Amniotic stem cell (primary cell): ENCODE measurements at places on chromosomes 2 and 18.

- no peak for DNase-seq
Measured at GRCh38 chr2:129296806-129297205, 682.7 kb upstream of the RAB6C start.

DNA sequence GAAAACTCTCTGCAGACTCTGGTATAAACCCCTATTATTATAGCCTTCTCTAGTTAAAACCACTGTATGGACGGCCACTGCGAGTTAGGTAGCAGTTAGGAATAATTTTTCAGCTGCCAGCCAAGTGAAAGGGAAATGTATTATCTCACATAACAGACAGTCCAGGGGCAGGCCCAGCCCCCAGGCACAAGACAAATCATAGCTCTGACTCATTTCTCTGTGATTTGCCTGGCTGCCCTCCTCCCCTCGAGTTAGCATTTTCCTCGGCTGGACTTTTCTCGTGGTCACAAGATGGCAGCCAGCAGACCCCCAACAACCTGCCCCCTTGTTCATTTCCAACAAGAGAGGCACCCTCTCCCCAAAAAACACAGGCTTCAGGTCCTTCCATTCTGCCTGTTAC is 10.5 kb downstream of the VIT start:
- DNase-seq = peak; percentile 70

GRCh38 chr18:3184275-3184963 is 35.3 kb downstream of the MYOM1 start:
- DNase-seq = no peak

GRCh38 chr18:37251679-37252078 is 313.9 kb downstream of the CELF4 start:
- DNase-seq = no peak

- DNase-seq = no peak
Measured at GRCh38 chr2:205769495-205769850, 87.2 kb downstream of the NRP2 start.

DNA sequence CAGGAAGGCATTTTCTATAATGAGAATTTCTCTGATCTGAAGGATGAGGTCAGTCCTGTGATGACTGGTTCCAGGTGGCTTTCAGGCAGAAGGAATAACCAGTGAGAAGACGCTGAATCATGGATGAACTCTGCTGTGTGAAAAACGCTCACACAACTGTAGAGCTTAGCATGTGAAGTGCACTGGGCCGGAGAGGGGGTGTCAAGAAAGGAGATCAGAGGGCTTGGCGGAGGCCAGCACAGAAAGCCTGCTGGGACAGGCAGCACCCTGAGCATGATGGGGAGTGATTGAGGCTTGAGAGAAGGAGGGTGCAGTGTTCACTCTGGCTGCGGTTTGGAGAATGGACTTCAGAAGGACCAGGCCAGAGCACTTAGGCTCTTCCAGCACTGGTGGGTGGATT is 236.5 kb downstream of the TPGS2 start:
- DNase-seq = no peak

DNA sequence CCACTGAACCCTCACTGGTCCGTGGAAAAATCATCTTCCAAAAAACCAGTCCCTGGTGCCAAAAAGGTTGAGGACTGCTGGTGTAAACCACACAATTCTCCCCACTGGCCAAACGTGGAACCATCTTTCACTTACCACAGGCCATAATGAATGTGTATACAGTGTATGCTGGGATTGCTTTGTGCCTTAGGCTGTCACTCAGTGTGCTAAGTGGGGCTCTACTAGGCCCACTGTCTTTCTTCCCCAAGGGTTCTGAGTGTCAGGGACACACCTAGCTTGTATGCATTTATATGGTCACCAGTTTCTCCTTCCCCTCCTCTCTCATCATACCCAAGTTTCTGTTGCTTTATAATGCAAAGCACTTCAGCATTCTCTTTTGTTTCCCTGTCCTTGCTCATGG is 27.2 kb downstream of the SCYGR8 start:
- DNase-seq = no peak

DNA sequence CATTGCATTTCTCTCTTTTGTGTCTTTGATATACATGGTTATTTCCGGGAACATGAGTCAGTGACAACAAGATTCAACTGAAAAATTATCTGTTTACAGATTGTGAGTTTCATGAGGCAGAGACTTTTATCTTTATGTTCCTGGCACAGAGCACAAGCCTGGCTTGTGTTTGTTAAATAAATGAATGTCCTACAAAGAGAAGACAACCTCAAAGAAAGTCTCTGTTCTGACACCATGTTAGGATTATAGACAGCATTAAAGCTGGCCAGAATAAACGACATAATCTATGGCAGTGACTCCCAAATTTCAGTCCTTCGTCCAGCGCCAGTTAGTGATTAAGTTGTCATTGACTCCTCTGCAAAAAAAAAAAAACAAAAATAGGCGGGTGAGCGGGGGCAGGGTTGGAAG is 97.4 kb upstream of the DNAJC10 start:
- no peak for DNase-seq

GRCh38 chr18:62881509-62882016 is 166.2 kb downstream of the PHLPP1 start:
- DNase-seq = peak; percentile 83

DNA sequence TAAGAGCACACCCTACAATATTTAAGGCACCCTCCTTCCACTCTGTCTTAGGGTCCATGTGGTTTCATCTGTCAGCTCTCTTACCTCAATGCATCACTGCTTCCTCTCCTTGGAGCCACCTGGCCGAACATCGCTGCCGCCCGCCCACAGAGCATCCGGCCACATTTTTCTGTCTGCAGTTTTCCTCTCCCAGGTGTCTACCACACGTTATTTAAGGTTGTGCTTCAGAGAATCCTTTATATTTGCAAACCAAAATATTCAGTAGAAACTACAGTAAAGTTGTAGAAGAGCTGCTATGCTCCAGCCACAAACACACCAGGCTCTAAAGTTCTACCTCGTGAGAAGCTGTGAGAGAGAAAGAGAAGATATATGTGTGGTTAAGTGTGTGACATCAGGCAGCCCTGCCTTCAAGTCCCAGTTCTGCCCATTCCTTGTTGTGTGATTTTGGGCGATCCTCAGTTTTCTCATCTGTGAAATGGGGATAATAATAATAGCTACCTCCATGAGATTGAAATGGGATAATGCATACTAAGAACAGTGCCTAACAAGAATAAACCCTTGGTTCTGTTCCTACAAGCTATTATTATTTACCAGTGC is 4.9 kb upstream of the STK17B start:
- DNase-seq = no peak

DNA sequence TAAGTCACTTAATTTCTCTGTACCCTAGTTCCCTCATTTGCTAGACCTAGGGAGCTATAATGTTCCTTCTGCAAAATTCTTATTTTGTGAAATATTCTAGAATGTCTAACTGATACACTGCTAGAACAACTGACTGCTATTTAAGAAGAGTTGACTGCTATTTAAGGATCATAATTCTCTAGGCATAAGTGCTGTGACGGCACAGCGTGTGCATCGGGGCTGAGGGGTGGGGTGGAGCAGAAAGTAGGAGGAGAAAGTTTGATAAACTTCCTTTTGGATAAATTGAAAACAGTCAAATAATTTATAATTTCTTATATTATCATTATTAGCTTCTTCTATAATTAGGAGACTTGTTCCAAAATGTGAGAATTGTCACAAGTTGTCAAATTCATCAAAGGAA is 10.4 kb upstream of the ACTR3 start:
- DNase-seq = no peak

DNA sequence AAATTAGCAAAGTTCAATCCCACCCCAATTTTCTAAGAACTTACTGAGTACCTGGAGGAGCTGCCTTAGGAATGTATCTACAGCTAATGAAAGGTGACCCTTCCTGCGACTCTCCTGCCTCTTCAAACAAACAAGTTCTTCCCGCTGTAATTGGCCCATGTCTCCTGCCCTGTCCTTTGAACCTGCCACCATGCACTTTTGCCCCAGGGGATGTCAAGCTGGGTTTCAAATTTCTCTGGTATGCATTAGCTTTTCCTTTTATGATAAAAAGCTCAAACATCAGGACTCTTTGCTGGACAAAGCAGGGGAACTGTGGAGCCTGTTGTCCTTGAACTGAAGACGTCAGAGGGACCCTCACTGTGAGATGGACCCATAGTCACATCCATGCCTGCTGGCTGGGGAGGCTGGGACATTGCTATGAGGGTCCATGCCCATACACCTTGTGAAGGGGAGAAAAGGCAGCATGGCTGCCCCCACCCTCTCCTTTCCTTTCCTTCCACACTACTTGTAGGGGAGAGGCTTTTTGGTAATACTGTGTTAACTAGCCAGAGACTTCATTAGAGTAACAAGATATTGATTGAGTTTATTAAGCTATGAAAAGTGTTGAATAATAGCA is 210.7 kb upstream of the COPS8 start:
- no peak for DNase-seq

DNA sequence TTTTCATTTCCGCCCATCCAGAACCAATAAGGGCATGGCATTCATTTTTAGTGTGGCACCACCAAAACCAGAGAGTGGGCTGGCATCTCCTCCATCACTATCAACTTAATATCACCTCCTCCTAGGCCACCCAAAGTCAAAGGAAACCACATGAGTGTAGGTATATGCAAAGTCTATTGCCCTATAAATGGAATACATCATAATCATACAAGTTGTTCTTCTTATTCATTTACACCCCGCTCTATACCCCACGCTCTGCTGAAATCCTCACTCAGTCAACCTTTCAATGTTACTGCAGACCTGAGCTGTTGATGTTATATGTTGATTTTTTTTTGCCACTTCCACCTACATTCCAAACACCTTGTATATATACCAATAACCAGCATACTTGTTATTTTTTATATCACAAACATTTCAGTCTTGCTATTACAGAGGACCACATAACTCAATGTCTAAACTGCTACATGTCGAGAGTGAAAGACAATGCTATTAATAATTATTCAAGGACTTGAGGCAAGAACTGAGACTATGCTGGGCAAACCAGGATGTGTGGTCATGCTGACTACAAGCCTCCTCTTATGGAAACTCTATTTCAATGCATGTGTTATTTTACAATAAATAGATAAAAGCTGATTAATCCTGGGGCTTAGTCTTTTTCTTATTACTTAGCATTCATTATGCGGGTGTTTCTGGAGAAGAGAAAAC is 466.5 kb upstream of the ID2 start:
- no peak for DNase-seq

GRCh38 chr2:37472959-37473358 is 128.5 kb downstream of the QPCT start:
- DNase-seq = peak; percentile 24

DNA sequence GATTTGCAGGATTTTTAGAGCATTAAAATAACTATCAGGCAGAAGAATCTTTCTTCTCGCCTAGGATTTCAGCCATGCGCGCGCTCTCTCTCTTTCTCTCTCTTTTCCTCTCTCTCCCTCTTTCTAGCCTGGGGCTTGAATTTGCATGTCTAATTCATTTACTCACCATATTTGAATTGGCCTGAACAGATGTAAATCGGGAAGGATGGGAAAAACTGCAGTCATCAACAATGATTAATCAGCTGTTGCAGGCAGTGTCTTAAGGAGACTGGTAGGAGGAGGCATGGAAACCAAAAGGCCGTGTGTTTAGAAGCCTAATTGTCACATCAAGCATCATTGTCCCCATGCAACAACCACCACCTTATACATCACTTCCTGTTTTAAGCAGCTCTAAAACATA is 137.0 kb downstream of the MEIS1 start:
- no peak for DNase-seq

- DNase-seq = no peak
Measured at GRCh38 chr2:56151841-56152240, 31.9 kb upstream of the CCDC85A start.

- peak; percentile 19 for DNase-seq
Measured at GRCh38 chr18:5879479-5879882, 15.8 kb downstream of the TMEM200C start.

DNA sequence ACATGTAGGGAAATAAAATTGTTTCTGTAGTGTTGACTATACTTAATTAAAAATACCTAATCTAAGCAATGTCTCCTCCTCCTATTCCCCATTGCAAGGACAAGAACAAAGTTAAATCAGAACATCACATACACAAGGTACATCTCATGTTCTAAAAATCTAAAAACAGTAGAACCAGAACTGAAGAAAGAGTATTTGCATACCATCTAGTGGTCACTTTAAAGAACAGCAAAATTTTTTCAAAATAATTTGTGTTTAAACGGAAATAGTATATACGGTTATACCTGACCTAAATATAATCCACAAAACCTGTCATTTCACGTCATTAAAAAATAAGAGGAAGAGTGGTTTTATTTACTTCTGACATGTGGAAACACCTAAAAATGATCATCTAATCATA is 294.3 kb upstream of the KCNH7 start:
- DNase-seq = no peak

- DNase-seq = no peak
Measured at GRCh38 chr18:5817816-5818215, 77.5 kb downstream of the TMEM200C start.

- no peak for DNase-seq
Measured at GRCh38 chr2:219798430-219798829, 171.0 kb downstream of the SLC4A3 start.

GRCh38 chr2:207836521-207837133 is 66.9 kb upstream of the FZD5 start:
- no peak for DNase-seq

- no peak for DNase-seq
Measured at GRCh38 chr18:32439241-32439640, 31.4 kb downstream of the GAREM1 start.

DNA sequence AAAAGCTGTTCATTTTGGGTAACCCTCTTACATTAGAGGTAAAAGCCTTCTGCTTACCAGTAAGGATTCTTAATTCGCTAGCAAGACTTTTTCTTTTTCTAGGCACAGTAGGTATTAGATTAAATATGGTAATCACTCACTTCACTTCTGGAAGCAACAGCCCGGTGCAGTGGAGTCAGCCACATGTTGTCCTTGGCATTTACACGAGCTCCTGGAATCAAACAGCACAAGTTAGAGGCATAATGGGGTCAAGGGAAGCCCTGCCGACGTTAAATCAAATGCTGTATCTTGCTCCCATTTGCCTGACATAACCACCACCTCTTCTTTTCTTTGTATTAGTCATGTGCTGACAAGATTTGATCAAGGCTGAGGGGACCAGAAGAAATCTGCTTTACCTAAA is 174.1 kb downstream of the ANKRD44 start:
- no peak for DNase-seq

- DNase-seq = no peak
Measured at GRCh38 chr2:233448220-233448559, 93.9 kb downstream of the DGKD start.

GRCh38 chr18:58303363-58303762 is 259.3 kb downstream of the NEDD4L start:
- DNase-seq = no peak

DNA sequence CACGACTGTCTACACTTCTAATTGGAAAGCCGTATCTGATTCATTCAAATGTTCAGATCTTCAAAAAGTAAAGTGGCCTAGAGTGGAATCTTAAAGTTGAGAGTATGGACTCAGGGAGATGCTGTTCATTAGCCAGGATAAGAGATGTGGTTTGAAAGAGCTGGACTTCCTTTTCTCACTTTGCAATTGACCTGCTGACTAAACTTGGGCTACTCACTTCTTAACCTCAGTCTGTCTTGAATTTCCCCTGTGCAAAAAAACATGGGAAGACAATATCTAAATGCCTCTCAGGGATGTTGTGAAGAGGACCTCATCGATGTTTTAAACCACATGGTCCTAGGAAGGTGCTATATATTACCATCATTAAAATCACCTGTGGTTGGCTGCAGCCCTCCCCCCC is 64.1 kb downstream of the BCL2 start:
- DNase-seq = no peak
